ENCODE measurements at places on chromosomes 11 and 22. TPM values are rescaled to one million over a fixed set of nuclear protein-coding genes. Genes with fewer than 3 reads are reported as not detected.

ART1 gene
- 0.19 TPM for polyA plus RNA-seq

ROM1 gene
- 4.8 TPM for polyA plus RNA-seq

MISFA gene
- 7.5 TPM for polyA plus RNA-seq

OR10D3 gene
- not detected for polyA plus RNA-seq

OR6T1 gene
- polyA plus RNA-seq, result not detected

ADORA2A gene
- 8.0 TPM for polyA plus RNA-seq

IRF7 gene
- polyA plus RNA-seq, result 12.8 TPM

MMP3 gene
- polyA plus RNA-seq, result 0.36 TPM

RIBC2 gene
- polyA plus RNA-seq, result 7.7 TPM

ST3GAL4 gene
- 17.1 TPM for polyA plus RNA-seq

NRIP3 gene
- 1.8 TPM for polyA plus RNA-seq

TEX12 gene
- polyA plus RNA-seq, result 0.21 TPM

XNDC1N gene
- polyA plus RNA-seq, result 7.7 TPM

FAM181B gene
- polyA plus RNA-seq, result 3.3 TPM

FOLR2 gene
- 8.1 TPM for polyA plus RNA-seq

SLC22A12 gene
- 11.3 TPM for polyA plus RNA-seq
